PC-9 (cell line): ENCODE measurements at places on chromosomes 2 and 18.

- no peak for DNase-seq
These were observed 124.7 kb upstream of the CAPN13 start for GRCh38 chr2:30931841-30932407.

DNA sequence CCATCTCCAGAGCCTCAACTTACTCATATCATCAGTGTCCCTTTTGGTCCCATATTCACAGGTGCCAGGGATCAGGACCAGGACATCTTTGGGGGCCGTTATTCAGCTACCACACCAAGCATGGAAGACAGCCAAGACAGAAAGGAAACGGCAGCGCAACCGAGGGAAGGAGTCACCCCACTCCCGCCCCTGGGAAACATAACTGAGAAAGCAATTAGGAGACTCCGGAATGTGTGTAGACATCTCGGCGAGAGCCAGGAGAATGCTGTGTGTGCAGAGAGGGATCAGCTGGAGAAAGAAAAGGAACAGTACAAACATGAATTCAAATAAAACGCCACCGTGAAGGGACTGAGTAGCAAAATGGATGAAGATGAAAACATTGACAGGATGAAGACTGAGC lies 13.4 kb upstream of the BOK start:
- DNase-seq = no peak

DNA sequence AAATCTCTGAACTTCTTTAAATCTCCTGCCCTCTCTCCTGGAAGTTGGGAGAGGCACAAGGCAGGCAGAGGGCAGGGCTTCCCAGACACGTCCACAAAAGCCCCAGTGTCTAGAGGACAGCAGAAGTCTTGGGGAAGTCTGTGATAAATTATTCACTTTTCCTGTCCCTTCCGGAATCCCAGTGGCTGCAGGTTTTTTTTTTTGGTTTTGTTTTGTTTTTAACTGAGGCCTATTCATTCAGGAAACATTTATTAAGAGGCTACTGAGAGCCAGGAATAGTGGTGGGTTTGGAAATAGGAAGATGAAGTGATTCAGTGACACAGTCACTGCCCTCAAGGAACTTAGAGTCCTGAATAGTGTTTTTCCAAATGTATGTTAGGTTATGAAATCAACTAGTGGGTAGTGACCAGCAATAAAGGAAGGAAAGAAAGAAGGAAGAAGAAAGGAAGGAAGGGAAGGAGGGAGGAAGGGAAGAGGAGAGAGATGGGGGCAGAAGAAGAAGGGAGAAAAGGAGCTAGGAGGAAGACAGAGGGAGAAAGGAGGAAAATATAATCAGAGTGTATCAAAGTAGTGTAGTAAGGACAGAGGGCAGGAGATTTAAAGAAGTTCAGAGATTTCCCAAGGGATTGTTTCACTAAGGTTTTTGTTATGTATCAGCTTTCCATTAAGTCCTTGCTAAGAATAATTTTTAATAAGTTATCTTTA lies 98.9 kb upstream of the ZFP36L2 start:
- DNase-seq = no peak

GRCh38 chr2:205706769-205707381 lies 24.6 kb downstream of the NRP2 start:
- DNase-seq = no peak

DNA sequence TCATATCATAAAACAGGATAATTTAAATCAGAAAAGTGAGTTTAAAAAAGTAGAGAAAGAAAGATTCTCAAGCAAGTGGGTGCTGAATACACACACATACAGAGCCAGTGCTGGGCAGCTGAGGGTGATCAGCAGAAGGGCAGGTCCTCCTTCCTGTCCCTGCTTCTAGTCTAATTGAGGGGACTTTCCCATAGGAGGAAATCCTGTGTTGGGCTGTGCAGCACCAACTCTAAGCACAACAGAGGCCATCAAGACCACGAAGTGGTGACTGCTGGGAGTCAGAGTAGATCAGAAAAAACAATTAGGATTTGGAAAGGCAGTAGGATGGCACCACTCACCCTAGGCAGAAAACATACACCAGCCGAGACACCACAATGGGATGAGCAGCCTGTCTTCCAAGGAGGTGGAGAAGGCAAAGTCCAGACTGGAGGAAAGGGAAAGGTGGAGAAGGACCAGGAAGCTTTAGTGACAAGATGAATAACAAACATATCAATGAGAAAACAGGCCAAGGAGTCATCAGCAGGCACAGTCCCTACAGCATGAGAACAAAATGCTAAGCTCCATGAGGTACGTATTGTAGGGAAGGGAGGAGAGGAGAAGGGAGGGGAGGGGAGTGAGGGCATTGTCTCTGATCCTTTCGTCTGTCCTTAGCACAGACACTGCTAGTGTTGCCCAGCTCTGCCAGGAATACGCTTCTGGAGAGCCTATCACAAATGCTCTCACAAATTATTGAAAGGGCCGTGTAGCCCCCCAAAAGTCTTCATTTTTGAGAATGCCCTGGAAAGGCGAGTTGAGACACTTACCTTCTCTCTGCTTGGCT lies 16.7 kb upstream of the MSGN1 start:
- no peak for DNase-seq

DNA sequence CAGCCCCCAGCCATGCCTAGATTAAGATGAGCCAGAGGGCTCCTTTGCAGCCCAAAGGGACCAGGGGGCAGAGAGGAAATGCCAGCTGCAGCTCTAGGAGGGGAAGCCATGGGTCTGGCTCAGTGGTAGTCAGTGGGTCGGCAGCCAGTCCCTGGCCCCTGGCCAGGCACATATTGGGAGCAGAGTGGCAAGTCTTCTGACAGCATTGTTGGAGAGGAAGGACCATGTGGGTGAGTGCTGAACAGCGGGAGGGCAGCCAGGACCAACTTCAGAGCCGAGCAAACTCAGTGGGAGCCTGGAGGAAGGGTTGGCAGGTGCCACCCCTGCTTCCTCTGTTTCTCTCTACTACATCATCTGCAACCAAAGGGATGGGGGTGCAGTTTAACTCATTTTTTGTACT lies 140.5 kb upstream of the PELI1 start:
- no peak for DNase-seq

DNA sequence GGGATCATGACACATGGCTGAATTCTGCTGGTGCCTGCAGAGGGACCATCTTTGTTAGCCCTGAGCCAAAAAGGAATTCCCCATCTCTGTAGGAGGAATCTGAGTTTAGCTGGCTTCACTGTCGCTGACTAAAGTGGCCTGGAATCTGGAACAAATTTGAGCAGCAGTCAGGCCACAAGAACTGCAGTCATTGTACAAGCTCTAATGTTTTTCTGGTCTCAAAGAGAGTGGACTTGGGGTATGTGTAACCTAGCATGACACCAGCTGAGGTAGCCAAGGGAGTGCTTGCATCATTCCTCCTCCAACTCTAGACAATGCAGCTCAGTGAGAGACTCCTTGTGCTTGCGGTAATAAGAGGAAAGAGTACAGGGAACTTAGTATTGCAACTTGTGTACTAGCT lies 539.1 kb upstream of the LRRTM4 start:
- no peak for DNase-seq

GRCh38 chr18:57791911-57792310 lies 11.2 kb downstream of the ATP8B1 start:
- DNase-seq = no peak

DNA sequence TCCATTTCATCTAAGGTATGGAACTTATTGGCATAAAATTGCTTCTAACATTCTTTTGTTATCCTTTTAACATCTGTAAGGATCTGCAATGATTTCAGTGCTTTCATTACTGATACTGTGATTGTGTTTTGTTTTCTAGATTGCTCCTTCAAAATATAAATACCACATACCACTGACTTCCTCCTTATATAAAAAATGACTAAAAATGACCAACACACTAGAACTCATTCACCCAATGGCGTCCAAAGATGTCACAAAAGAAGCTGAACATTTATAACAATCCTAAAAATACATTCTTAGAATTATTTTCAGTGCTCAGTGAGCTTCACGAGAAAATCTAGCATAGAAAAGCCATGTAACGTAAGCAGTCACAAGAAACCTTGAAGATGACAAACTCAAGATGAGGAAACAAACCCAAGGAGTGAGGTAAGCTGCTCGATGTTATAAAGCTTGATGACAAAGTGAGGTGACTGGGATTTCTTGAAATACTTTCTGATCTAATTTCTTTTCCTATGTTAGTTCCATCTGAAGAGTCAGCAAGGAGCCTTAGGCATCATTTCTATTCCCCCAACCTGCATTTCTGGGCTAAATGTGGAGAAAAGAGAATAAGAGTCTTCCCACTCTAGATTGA lies 42.6 kb downstream of the PNO1 start:
- no peak for DNase-seq

GRCh38 chr2:235485362-235485761 lies 8.5 kb upstream of the AGAP1 start:
- peak; percentile 70 for DNase-seq
